ENCODE measurements at places on chromosomes 1 and 21.

DNA sequence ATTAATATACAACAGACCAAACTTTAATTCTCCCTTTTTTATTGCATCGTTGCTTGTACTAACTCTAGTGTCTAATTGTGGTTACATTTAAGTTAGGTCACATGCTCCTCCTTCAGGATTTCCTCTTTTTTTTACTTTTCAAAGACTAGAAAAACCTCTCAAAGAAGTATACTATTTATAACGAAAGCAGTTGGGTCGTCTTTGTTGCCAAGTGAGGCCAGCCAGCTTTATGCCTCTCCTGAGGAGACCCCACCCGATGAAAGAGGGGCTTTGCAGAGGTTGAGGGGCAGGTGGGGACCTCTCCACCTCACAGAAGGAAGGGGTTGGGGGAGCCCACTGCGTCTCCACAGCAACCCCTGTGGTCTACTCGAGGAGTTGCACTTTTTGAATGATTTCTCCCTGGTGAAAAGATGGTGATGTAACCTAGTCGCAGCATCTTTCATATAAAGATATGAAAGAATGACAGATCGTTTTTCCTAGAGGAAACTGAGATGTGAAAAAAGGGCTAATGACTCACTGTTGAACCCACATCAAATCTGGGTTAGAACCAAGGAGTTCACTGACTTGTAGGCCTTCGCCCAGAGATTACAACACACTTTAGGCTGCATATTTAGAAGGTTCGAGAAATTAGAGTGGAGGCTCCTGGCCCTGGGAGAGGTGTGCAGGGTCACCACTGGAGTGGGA, 6.4 kb downstream of the TGFB2 start:
- DNase-seq = no peak

GRCh38 chr1:26181586-26182382, 4.5 kb downstream of the CNKSR1 start:
- DNase-seq = no peak

GRCh38 chr1:215282557-215282956, 200.0 kb downstream of the KCNK2 start:
- DNase-seq = no peak

GRCh38 chr1:234977875-234978396, 150.7 kb downstream of the TOMM20 start:
- no peak for DNase-seq

DNA sequence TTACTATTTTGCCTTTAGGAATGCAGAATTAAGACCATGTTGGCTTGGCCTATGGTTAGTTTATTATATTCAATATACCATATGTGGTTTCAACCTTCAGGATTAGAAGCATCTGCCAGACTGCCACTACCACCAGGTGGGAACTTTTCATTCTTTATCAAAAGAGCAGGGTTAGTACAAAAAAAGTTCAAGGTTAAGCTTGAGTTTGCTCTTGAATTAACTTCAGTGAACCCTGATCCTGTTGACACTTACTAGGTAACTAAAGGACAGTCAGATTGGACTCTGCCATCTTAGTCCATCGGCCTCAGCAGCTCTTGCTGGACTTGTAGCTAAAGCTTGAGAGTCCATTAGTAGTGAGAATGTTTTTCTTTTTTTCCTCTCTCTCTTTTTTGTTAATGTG, 22.1 kb downstream of the CLIC4 start:
- no peak for DNase-seq

DNA sequence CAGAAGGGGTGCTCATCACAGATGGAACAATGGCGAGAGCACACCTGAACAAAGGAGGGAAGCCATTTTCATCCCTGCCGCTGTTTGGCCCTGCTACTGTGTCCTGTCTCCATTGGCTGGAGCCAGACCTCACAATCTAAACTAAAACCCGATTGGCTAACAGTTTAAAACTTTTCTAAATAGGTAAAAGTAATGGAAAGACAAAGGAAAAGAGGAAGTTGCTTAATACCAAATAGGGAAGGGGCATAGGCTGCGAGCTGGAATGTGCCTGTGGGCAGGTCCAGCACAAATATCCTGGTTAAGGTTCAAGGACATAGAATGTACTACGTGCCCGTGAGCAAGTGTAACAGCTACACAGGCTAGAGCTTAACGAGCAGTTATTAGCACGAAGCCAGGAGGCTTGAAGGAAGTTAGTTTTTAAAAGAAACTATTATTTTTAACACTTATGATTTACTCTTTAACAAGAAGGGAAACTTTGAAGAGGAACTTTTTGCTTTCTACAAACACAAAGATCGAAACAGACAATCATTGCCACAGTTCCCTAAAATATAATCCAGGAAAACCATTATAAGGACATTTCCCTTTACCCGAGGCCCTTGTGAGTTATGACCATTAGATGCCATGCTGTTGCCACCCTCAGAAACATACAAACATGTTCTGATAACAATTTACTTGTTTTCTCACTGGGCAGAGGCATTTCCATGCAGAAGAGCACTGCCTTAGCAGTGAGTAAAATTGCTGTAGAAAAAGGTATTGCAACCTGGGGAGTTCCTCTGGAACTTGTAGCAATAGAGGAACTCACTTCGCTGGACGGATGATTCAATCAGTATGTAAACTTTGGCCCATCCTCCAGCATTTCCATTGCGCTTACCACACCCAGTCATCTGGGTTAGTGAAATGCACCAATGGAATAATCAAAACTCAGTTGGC, 4.8 kb upstream of the PTTG1IP start:
- no peak for DNase-seq

- DNase-seq = no peak
These were observed 22.3 kb downstream of the ACTA1 start for GRCh38 chr1:229411434-229412055.

- no peak for DNase-seq
These were observed 110.9 kb upstream of the IFFO2 start for GRCh38 chr1:19067182-19067911.

GRCh38 chr1:206866062-206866461, 639 bp downstream of the IL20 start:
- no peak for DNase-seq

All from vagina (tissue), 2 donors.